ENCODE measurements at places on chromosomes 12 and 14.

GRCh38 chr12:48198672-48198971, 4.5 kb downstream of the OR10AD1 start:
- peak; percentile 12 for DNase-seq

DNA sequence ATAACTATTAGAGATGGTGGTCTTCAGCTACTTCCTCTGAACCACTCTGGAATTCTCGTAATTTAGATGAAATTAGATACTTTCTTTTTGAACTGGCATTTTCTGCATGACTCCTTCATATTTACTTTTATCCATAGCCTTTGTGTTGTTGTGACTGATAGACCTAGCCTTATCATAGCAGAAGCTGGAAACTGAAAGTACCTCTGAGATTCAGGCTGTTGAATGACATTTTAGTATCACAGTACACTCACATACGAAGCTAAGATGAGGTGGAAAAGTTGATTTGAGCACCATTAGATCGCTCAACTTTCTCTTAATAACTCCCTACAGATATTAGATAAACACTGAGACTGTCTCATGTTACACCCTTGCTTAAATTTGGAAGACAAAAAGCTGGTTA, 525.1 kb upstream of the FBXO33 start:
- no peak for DNase-seq

DNA sequence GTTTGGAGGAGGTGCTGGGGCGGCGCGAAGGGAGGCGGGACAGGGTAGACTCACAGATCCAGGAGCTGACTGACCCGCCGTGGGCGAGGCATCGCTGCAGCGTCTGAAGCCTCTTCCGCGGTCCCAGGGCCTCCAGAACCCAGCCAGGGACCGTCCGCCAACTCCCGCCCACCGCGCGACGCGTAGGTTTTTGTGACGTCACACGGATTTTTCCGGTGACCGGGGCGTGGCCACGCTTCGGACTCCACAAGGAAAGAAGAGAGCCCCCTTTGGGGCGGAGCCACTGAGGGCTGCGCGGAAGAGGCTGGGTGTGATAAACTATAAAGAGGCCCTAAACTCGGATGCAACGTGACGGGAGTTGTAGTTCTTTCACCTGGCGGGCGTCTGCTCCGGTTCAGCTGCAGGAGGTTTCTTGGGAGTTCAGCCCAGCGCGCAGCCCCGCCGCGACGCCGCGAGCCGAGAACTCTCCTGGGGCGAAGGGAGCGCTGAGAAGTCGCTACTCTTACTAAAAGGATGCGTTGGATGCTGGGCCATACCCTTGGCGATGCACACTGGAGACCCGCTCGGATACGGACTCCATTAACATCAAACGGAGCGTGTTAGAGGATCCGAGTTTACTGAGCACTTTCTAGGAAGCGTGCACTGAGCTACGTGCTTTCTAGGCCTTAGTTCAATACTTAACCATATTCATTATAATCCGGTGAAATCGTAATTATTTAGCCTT, at the start of gene AMN1:
TSS of gene AMN1 (minus strand) at position 105 of the 724 bp plus-strand sequence. CDS start at position 92, 13 bp downstream.
- DNase-seq, result peak; percentile 97

GRCh38 chr14:23641915-23642588, 5.9 kb downstream of the DHRS2 start:
- no peak for DNase-seq

- DNase-seq, result no peak
These were observed 254.2 kb upstream of the FKBP4 start for GRCh38 chr12:2540535-2540941.

GRCh38 chr14:35362450-35362849, 42.1 kb downstream of the NFKBIA start:
- no peak for DNase-seq

DNA sequence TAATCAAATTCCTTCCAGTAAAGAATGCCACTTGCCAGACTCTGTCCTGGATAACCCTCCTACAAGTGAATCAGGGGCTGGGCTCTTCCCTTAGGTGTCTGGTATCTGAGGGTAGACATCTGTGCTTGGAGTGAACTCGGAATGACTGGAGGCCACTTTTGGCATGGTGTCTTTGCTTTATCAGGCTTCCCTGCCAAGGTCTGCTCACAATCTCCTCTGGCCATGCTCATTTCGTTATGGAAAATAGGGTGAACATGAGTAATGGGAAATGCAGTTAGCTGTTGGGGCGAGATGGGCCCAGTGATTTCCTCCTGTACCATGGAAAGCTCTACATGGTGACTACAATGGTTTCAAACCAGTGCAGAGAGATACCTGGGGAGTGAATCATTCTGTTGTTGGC, 212.9 kb downstream of the NRXN3 start:
- no peak for DNase-seq

DNA sequence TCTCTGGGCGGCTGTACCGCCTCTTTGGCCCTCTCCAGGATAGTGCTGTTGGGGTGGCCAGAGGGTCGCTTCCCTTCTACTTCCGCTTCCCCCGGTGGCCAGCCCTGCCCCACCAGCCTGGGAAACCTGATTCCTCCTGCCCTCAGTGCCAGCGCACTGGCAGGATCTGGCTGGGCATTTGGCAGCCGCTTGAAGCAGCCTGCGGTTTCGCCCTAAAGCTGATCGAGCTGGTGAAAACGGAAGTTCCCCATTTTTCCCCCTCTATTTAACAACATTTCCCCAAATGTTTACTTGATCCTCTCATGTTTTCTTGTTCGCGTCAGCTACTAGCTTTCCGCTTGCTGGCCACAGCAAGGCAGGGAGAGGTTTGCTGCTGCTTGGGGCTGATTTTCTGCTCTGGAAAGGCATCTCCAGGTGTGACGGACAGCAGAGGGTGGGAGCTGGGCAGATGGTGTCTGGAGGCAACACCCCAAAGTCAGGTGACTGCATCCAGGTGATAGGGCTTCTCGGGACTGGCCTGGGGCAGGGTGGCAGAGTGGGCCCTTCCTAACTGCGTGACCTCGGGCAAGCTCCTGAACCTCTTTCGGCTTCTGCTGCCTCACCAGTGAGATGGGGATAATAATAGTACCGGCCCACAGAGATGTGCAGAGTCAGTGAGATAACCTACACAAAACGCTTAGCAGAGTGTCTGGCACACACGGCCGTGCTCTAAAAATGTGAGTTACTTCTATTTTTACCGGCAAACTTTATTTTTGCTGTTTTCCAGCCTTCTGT, 53.1 kb downstream of the TSPAN9 start:
- no peak for DNase-seq

DNA sequence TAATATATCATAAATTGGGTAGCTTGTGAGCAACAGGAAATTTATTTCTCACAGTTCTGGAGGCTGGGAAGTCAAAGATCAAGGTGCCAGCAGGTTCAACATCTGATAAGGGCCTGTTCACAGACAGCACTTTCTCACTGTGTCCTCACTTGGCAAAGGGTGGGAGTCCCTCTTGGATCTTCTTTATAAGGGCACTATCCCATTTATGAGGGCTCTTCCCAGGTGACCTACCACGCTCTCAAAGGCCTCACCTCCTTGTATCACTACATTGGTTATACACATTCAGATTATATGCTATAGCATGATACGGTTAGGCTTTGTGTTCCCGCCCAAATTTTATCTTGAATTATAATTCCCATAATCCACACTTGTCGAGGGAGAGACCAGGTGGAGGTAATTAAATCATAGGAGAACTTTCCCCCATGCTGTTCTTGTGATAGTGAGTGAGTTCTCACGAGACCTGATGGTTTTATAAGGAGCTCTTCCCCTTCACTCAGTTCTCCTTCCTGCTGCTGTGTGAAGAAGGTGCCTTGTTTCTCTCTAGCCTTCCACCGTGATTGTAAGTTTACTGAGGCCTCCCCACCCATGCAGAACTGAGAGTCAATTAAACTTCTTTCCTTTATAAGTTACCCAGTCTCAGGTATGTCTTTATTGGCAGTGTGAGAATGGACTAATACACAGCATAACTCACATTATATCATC, 19.2 kb upstream of the LRIG3 start:
- no peak for DNase-seq

DNA sequence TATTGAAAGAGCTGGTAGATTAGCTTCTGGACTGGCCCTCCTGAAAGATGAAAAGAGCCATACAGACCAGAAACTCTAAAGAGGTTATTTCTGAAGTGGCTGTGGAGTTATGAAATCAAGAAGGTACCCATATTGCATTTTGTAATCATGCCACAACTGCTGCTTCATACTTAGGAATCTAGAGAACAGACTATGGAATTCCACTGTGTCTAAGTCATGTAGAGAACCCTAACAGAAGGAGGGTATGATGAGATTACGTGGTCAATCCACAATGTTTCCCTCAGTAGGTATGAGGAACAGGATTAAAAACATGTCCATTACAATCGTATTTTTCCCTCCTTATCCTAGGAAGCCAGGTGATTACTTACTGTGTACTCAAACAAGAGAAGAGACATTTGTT, 708.8 kb downstream of the RERGL start:
- no peak for DNase-seq

DNA sequence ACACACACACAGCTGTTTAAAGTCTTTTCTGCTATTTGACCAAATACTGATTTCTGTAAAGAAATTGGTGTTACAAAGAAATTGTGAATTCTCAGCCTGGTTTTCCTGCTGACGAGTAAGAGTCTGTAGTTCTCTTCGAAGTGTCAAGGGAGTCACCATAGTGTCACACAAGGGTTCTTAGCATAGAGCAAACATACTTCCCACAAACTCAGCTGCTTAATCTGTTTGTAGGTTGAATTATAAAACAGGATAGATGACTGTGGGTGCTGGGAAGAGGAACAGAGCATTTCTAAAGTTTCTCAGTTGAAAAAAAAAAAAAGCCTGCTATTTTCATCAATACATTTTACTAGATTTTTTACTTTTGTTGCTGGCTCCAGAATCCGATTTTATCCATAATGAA, 82.9 kb downstream of the FOXA1 start:
- no peak for DNase-seq

- DNase-seq, result no peak
These were observed 3.6 kb downstream of the STAT6 start for GRCh38 chr12:57107456-57108155.

DNA sequence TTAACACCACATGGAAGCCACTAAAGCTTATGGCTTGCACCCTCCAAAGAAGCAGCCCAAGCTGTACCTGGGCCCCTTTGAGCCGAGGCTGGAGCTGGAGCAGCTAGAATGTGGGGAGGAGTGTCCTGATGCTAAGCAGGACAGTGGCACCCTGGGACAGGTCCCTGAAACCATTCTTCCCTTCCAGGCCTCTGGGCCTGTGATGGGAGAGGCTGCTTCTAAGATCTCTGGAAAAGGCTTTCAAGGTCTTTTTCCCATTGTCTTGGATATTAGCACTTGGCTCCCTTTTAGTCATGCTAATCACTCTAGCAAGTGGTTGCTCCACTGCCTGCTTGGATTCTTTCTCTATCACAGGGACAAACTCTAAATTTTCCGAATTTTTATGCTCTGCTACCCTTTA, 40.9 kb downstream of the OSBPL8 start:
- DNase-seq, result no peak

DNA sequence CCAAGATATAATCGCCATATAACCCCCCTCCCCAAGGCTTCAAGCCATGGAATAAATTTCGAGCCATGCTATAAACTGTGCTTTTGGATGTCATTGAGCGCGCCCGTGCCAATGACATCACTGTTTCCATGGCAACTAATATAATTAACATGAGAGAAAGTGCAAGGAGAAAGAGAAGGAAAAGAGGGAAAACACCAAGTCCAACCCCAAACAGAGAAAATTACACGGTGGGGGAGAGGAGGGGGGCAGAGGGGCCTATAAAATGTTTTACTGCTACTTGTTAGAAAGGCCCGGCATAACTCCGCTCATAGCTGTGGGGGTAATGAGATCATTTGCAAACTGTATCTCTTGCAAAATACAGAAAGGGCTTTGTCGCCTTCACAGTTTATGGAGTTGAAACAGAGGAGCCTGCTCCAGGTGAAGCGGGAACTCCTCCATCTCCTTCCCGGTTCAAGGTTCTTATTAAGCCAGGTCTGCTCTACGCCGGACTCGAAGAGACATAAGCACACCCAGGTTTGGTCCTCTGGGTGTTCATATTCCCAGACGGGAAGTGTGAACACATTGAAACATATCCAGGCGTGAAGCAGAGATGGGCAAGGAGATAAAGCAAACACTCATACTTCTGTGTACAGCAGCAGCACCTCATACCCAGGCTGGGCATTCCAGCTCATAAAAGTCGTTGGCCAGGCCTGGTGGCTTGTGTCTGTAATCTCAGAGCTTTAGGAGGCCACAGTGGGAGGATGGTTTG, 99.1 kb upstream of the MAP1LC3B2 start:
- no peak for DNase-seq

GRCh38 chr12:101925935-101926334, 48.6 kb downstream of the DRAM1 start:
- no peak for DNase-seq

DNA sequence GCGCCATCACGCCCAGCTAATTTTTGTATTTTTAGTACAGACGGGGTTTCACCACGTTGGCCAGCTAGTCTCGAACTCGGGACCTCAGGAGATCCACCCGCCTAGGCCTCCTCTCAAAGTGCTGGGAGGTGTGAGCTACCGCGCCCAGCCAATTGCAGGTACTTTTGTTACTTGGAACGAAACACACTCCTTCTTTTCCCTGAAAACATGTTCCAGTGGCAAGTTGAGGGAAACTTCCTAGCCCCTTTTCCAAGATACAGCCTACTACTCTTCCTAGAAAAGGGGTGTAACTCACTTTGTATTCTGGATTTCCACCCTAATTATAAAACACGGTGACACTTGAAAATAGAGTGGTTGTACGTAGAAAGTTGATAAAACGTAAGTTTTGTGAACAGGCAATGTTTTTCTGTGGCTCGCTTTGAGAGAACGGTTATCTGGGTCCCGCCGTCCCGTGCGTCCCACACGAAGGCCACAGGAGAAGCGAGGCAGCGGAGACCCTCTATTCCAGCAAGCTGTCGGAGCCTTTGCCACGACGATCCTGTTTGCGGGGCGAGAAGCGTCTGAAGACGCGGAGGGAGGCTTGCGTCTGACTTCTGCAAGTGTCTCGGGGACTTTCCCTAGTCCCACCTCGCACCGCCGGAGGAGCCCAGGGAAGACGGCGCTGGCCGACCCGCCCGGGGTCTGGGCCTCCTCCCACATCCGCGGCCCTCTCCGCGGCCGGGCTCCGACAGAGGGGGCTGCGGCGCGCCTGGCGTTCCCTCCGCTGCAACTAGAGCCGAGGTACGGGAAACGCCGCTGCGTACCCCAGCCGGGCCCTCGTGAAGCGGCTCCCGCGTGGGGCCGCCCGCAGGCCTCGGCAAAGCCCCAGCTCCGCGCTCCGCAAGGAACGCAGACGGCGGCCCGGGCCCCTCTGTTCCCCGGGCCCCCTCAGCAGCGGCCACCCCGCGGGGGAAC, 745 bp downstream of the CDCA4 start:
- no peak for DNase-seq

- no peak for DNase-seq
These were observed 71.7 kb downstream of the HMGA2 start for GRCh38 chr12:65895759-65896656.

DNA sequence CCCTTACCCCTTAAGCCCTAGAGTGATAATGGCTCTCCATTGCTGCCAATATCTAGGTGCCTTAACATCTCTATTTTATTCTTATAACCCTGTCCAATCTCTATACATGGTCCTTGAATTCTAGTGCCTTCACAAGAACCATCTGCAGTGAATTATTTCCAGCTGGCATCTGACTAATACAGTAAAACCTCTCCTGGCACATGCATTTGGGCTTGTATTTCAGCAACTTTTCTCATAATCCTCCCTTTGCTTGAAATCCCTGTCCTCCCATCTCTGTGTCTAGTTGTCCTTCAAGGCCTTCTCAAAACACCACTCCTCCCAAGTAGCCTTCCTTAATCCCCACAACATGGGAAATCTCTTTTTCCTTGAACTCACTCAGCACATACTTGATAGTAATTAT, 14.2 kb upstream of the HMGA2 start:
- no peak for DNase-seq
